ENCODE measurements at places on chromosomes 2 and 18.

DNA sequence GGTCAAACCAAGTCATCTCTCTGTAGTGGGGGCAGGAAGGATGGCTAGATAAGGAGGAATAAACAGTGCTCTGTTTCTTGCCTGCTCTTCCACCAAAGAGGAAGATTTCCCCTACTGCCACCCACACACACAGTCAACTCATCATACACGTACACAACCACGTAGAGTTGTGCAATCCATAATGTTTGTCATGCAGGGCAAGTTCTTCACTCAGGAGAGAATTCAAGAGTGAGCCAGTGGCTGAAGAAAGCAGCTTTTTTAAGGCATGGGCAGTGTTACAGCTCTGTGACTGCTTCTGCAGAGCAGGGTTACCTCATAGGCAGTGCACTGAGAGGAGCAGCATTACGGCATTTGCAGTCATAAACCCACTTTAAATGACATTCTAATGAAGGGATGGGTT is 283.0 kb downstream of the RND3 start:
- DNase-seq = no peak

GRCh38 chr2:219695145-219695709 is 67.8 kb downstream of the SLC4A3 start:
- DNase-seq = no peak

GRCh38 chr18:42048158-42048557 is 93.1 kb downstream of the PIK3C3 start:
- DNase-seq = no peak

DNA sequence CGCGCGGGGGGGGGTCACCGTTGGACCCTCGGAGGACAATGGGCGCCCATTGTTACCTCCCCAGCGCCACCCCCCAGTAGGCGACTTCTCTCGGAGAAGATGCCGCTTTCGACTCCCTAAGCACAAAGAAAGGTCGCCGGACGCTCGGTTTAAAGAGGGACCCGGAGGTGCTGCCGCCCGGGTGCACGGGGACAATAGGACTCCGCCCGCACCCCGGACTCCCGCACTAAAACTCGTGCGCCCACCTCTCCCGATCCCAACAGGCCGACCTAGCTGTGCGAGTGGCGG is 318 bp upstream of the CDC42EP3 start:
- DNase-seq = no peak

- no peak for DNase-seq
These were observed 11.0 kb downstream of the MAIP1 start for GRCh38 chr2:199966405-199966804.

DNA sequence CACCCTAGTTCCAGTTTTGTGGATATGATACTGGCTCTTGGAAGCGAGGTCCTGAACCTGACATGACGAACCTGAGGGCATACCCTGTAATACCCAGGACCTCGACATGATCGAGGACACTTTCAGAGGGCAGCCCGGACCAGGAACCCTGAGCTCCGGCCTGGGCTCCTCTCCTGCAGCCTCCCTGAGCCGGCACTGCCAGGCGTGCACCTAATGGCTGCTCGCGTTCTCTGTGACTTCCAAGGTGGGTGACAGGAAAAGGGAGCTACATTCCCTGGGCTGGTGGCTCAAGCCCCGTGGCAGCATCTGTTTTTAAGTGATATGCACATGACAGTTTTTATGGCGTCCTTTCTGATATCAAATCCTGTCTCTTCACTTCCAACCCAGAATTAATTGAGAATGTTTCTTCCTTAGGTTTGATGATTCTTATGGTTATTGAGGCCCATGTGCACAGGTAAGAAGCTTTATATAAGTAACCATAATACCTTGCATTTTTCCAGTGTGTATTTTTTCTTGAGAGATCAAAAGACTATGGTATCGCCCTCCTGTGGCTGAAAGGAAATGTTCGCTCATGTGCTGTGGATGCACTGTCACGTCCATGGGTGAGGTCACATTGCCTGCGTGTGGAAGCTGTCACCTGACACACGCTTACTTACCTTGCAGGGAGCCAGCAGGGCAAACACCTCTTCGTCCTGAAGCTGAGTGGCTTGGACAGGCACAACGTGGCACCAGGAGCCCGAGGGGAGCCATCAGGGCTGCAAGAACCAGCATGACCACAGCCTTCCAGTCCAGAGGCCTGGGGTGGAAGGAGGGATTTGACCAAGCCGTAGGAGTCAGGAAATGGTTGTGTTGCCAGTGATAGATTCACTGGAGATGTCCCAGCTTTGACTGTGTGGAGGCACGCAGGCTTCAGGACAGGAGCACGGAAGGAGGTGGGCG is 367.4 kb upstream of the MYT1L start:
- DNase-seq = no peak

DNA sequence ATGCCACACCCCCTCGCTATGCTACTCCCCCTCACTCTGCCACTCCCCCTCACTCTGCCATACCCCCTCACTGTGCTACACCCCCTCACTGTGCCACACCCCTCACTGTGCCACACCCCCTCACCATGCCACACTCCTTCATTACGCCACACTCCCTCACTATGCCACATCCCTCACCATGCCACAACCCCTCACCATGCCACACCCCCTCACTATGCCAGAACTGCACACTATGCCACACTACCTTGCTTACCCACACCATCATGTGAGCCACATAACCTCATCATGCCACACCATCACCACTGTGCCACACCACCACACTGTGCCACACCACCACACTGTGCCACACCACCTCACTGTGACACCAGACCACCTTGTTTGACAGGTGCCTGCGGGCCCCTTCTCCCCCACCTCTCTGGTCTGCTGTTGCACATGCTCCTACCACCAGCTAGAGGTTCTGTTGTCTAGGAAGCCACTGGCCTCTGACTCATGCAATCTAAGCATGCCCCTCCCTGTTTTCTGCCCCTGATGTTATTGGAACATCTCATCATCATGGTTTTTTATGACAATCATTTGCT is 22.0 kb downstream of the MARCHF4 start:
- peak; percentile 57 for DNase-seq

- no peak for DNase-seq
These were observed 52.7 kb downstream of the SMAD4 start for GRCh38 chr18:51082571-51083267.

DNA sequence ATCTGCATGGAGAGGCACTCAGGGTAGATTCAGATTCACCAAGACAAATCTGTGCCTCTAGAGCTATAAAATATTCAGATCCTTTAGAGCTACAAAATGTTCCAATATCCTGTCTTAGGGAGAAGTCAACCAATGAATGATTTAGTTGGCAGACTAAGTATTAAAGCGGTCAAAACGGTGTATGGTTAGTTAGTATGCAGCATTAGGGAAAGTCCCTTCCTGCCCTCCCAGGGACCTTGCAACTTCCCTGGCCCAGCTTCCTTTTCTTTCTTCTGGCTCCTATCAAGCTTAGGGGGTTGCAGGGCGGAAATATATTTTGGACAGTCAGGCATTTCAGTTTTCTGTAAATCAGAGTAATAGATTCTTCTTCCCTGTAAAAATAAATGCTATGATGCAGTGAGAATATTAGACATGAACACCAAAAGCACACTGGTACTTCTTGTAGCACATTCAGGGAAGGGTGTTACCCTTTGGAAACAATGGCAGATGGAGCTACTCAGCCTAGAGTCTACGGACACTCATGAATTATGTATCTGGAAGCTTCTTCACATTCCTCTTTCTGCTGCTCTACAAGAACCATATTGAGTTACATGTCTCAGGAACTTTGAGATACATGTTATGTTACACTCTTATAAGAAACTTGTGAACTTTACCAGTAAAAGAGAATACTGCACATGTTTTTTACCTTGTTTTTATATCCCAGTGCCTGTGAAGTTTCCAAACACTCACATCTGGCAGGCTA is 45.7 kb downstream of the CCDC93 start:
- DNase-seq = no peak

DNA sequence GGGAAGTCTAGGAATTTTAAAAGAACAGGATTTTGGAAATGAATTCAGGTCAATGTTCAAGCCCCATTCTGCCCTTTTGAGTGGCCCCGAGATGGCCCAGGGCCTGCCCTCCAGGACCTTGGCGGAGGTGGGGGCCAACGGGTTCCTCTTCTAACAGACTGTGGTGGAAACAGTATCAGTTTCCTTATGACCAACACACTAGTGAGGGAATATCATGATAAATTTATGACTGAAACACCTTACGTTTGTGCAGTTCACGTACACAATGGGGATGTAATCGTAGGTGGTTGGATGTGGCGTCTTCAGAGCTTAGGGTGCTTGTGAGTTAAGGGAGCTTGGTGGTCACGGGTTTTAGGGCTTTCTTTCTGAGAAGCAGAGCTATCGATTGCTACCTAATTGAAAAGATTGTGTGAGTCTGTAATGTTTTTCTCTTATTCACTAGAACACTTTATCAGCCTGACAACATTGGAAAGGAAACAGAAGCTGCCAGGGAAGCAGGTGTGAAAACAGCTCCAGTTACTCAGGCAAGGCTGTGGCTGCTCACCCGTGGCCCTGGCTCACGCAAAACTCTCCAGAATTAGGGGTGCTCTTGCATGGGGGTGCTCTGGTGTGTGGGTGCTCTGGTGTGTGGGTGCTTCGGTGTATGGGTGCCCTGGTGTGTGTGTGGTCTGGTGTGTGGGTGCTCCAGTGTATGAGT is 165.3 kb downstream of the SNTG2 start:
- DNase-seq = no peak

DNA sequence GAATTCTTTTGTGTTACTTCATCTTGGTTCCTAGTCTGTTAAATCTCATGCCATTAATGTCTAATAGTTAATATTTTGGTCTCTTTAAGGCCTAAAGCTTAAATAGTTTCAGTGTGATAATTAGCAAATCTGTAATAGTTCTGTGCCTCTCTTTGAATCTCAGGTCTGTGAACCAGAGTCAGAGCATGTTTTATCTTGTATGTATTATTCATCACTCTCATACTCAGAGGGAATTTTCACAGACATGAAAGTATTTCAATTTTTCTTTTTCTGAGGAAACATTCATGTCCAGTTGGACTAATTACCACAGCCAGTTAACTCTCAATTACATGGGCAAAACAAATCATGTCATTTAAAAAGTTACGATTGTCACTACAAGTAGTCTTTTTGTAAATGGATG is 931.9 kb upstream of the SLC39A10 start:
- DNase-seq = no peak

GRCh38 chr2:171985076-171985475 is 14.7 kb upstream of the METAP1D start:
- no peak for DNase-seq

DNA sequence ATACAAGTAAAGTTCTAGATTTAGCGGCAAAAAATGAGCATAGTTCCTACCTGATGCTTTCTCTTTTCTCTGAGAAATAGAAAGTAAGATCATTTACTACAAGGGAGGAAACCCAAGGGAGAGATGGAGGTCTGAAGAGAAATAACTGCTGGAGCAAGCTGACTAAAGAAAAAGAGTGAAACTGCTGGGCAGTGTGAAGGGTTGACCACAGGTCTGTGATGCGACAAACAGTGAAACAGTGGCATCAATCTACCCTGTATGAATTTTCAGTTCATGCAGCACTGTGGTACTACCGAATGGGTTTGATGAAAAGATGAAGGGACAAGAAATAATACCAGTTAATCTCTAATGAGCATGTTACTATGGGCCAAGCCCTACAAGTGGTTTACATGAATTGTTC is 52.2 kb downstream of the CUL3 start:
- no peak for DNase-seq

DNA sequence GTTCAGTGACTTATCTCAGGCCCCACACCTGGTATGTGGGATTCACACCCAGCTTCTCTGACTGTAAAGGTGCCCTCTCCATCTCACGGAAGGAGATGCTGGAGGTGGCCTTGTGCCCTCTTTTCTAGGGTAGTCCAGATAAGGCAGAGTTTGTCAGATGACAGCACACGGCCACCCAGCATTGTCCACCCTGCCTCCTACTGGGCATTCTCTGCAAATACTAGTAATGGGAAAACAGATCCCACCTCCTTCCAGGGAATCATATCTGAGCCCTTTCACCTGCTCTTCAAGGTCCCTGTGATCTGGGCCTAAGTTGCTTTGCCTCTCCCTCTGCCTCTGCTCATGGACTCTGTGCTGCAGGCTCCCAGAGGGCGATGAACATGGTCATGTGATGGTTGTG is 214.7 kb downstream of the CLIP4 start:
- no peak for DNase-seq

- DNase-seq = peak; percentile 82
These were observed at the start of gene SNRPD1 for GRCh38 chr18:21612125-21613039. Gene SNRPD1, plus strand, starts transcription at chr18:21612314. Its CDS starts 116 bp downstream, at chr18:21612430.

- no peak for DNase-seq
These were observed 110.0 kb downstream of the FEZ2 start for GRCh38 chr2:36487947-36488346.

DNA sequence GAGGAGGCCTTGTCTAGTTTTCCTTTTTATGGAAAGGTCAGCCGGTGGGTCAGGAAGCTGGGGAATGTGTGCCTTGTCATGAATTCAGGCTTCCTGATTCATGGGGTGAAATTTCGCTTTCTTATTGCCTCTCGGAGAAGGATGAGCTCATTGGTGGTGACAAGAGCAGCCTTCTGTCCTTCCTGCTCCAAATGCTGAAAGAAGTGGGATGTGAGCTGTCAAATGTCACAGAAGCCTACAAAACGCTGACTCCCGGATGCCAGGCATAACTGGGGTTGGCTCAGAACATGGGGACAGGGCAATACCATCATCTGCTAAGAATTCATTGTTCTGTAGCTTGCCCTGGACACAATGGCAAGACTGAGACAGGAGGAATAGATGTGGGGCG is 55.8 kb upstream of the FAM136A start:
- no peak for DNase-seq

- DNase-seq = no peak
These were observed 89.0 kb upstream of the KCTD1 start for GRCh38 chr18:26637324-26637723.
